ENCODE measurements at places on chromosomes 1 and 21.

DNA sequence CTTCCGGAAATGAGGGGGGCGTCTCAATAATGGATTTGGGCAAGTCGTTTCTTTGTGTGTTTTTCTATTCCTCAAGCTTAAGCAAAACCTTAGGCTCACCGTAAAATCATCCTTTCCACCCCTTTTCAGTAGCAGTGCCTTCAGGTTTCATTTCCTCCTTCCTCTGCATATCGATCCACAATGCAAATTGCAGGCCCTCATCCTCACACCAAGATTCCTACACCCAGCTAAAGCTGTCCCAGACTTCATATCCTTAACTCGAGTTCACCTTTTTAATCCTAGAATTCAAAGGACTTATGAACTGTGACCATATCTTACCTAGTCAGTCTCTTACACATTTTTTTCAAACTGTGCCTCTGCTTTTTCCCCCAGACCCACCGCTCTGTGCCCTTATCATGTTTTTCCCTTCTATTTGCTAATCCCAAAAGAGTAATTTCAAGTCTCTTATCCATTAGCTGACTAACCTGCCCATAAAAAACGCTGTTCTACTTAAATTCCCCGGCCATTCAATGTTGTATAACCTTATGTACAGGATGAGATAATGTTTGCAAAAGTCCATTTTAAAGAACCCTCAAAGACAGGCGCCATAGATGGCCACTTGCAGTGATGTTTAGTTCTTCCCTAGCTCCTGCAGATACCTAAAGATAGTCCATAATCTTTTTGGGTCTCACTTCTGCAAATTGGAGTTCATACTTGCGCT is 1.5 kb downstream of the AKIRIN1 start:
- H3K4me1 ChIP-seq, result peaks cover 22% of the 10 kb centered on the region
- peak overlapping the region; percentile 35 for H3K27ac ChIP-seq
- peak; percentile 71 for DNase-seq
- H3K4me3 ChIP-seq, result peak overlapping the region; percentile 76
- H3K27me3 ChIP-seq, result no peaks in the 10 kb centered on the region

GRCh38 chr1:33300673-33301072 is 20.2 kb downstream of the A3GALT2 start:
- H3K4me1 ChIP-seq, result no peaks in the 10 kb centered on the region
- no peak overlapping the region for H3K4me3 ChIP-seq
- DNase-seq, result no peak

DNA sequence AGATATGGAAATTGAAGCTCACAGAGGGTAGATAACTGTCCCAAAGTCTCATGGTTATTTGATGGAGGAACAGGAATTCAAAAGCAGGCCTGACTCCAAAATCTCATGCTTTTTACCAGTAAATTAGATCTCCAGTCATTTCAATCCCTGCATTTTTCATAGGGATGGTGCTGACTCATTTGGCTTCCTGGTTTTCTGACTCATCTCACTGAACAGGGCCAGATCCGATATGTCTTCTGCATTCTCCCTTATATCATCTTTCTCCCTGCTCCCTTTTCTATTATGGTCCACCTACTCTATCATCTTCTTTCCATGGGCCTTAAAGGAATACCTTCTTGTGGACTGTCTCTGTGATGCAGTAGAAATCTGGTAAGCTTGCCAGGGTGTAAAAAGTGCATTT is 187.2 kb downstream of the FGGY start:
- no peaks in the 10 kb centered on the region for H3K36me3 ChIP-seq
- no peak overlapping the region for H3K4me3 ChIP-seq
- DNase-seq, result no peak
- H3K27ac ChIP-seq, result peak overlapping the region; percentile 37
- peaks cover 18% of the 10 kb centered on the region for H3K4me1 ChIP-seq

DNA sequence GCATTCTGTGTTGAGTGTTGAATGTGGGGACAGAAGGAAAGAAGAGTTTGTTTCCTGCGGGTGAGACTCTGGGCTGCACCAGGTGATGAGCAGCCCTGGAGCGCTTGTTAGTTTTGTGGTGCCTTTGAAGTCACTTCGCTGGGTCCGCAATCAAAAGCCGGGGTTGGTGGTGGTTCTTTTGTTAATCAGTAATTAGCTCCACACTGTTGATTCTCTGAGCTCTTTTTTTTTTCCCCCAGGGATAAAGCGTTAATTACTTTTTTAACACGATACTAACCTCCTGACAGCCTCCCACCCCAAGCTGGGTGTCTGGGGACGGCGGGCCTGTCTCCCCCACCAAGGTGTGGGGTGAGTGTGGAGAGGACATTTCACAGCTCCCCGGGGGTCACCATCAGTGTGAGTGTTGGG is 56.6 kb downstream of the AGPAT3 start:
- no peaks in the 10 kb centered on the region for H3K36me3 ChIP-seq
- H3K4me1 ChIP-seq, result peaks cover 40% of the 10 kb centered on the region
- H3K4me3 ChIP-seq, result no peak overlapping the region
- DNase-seq, result no peak

GRCh38 chr21:26846036-26846931 is 1.1 kb upstream of the ADAMTS1 start:
- H3K36me3 ChIP-seq, result no peaks in the 10 kb centered on the region
- H3K4me1 ChIP-seq, result peaks cover 43% of the 10 kb centered on the region
- DNase-seq, result peak; percentile 3
- H3K27me3 ChIP-seq, result peaks cover 28% of the 10 kb centered on the region
- H3K27ac ChIP-seq, result no peak overlapping the region
- H3K4me3 ChIP-seq, result peak overlapping the region; percentile 6

GRCh38 chr1:67193704-67194103 is 27.4 kb downstream of the IL23R start:
- H3K27ac ChIP-seq, result no peak overlapping the region
- no peaks in the 10 kb centered on the region for H3K36me3 ChIP-seq
- no peak for DNase-seq
- no peaks in the 10 kb centered on the region for H3K27me3 ChIP-seq

GRCh38 chr1:78722105-78722504 is 72.5 kb downstream of the IFI44 start:
- no peaks in the 10 kb centered on the region for H3K36me3 ChIP-seq
- DNase-seq, result no peak
- H3K4me3 ChIP-seq, result no peak overlapping the region
- H3K27ac ChIP-seq, result no peak overlapping the region
- H3K4me1 ChIP-seq, result no peaks in the 10 kb centered on the region

DNA sequence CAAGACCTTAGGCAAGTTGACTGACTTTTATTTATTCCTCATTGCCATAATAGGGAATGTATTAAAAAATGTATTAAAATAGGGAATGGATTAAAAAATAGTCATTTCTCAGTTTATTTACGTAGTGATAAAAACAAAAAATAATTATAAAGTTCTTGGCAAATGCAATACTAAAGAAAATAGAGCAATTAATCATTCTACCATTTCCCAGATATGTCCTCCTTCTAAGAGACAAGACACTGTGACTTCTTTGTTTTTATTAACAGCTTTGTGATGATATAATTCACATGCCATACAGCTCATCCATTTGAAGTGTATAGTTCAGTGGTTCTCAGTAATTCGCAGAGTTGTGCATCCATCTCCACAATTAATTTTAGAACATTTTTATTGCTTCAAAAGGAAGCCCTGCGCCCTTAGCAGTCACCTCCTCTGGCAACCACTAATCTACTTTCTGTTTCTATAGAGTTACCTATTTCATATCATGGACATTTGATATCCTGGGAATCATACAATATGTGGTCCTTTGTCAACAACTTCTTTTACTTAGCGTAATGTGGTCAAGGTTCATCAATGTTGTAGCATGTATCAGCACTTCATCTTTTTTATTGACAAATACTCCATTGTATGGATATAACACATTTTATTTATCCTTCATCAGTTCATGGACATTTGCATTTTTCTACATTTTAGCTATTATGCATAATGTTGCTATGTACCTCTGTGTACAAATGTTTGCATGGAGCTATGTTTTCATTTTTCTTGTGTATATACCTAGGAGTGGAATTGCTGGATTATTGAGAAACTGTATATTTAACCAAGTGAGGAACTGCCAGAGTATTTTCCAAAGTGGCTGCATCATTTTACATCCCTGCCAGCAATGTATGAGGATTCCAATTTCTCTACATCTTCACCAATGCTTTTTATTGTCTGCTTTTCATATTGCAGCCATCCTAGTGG is 5.6 kb downstream of the TBX19 start:
- H3K27me3 ChIP-seq, result no peaks in the 10 kb centered on the region
- no peaks in the 10 kb centered on the region for H3K36me3 ChIP-seq
- no peak for DNase-seq
- H3K27ac ChIP-seq, result no peak overlapping the region

DNA sequence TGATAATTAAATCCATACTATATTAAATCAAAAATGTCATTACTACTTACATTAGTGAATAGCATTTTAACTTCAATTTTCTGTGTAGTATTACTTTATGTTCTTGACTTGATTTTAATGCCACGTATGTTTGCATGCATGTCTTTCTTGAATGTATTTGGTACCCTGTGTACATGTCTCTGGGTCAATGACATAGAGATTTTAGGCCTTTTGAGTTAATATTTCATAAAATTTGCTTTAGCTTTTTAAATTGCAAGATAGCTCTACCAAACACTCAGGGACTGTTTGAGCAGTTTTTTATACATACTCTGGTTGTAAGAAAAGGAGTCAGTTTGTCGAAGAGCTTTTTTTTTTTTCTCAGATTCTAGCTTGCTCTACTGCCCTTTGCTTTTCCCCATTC is 1.5 kb downstream of the MLLT11 start:
- peaks cover 24% of the 10 kb centered on the region for H3K4me1 ChIP-seq
- H3K4me3 ChIP-seq, result no peak overlapping the region
- H3K36me3 ChIP-seq, result no peaks in the 10 kb centered on the region
- H3K27ac ChIP-seq, result no peak overlapping the region

DNA sequence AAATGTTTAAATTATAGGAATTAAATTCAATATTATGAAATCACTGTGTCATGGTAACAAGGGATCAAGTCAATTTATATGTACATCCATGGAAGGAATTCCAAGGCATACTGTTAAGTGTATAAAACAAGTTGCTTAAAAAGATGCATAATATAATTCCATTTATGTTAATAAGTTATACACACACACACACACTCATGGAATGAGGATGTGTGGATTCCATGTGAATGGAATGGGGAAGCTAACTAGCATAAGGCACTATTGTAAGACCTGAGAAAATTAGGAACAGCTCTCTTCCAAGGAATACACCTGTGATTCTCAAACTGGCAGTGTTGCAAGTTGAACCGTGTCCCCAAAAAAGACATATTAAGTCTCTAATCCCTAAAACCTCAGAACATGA is 17.6 kb upstream of the TRAF3IP3 start:
- no peak overlapping the region for H3K27ac ChIP-seq
- H3K27me3 ChIP-seq, result no peaks in the 10 kb centered on the region
- H3K36me3 ChIP-seq, result no peaks in the 10 kb centered on the region
- no peaks in the 10 kb centered on the region for H3K4me1 ChIP-seq
- no peak overlapping the region for H3K4me3 ChIP-seq

DNA sequence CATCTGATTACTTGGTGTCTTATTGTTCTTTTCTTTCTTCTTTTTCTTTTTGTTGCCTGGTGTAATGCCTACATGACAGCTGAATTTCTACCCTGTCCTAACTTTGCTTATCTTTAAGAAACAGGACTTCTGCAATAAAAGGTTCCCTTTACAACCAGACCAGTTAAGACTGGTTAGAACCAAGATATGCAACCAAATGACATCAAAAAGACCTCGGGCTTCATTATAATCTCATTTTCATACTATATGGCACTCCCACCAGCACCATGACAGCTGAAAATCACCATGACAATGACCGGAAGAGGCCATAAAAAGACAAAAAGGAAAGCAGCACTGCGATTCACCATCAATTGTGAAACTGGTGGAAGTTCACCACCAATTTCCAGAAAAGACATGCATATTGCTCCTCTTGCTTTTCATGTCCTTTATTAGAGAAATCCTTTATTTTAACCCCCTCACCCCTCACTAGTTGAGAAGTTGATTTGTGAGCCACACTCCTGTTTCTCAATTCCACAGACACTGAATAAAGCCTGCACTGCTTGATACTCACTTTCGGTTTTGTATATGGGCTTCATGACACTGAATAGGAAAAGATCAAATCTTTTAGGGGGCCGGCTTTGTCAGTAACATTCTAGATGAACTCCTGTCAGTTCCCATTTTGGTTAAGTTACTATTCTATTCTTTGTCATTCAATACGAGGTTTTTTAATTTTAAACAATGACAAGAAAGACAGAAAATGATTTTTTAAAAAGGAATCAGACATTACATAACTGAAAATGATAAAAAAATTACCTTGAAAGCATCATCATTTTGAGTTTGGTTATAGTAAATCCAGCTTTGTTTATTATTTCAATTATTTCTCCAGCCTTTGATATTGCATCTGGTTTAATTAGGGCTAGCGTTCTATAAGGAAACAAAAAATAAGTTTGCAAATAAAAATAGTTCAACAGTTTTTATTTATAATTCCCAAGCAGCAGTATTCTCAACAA is 58.1 kb downstream of the NME7 start:
- no peak overlapping the region for H3K27ac ChIP-seq
- peak; percentile 5 for DNase-seq
- H3K4me1 ChIP-seq, result no peaks in the 10 kb centered on the region
- no peaks in the 10 kb centered on the region for H3K27me3 ChIP-seq

GRCh38 chr1:58922302-58923089 is 138.6 kb upstream of the JUN start:
- H3K27me3 ChIP-seq, result no peaks in the 10 kb centered on the region
- DNase-seq, result peak; percentile 36
- H3K4me1 ChIP-seq, result peaks cover 12% of the 10 kb centered on the region
- no peaks in the 10 kb centered on the region for H3K36me3 ChIP-seq
- H3K4me3 ChIP-seq, result no peak overlapping the region

GRCh38 chr1:182680901-182681567 is 3.4 kb downstream of the RGS8 start:
- no peaks in the 10 kb centered on the region for H3K36me3 ChIP-seq
- H3K27ac ChIP-seq, result no peak overlapping the region
- no peak overlapping the region for H3K4me3 ChIP-seq
- H3K4me1 ChIP-seq, result peaks cover 17% of the 10 kb centered on the region

DNA sequence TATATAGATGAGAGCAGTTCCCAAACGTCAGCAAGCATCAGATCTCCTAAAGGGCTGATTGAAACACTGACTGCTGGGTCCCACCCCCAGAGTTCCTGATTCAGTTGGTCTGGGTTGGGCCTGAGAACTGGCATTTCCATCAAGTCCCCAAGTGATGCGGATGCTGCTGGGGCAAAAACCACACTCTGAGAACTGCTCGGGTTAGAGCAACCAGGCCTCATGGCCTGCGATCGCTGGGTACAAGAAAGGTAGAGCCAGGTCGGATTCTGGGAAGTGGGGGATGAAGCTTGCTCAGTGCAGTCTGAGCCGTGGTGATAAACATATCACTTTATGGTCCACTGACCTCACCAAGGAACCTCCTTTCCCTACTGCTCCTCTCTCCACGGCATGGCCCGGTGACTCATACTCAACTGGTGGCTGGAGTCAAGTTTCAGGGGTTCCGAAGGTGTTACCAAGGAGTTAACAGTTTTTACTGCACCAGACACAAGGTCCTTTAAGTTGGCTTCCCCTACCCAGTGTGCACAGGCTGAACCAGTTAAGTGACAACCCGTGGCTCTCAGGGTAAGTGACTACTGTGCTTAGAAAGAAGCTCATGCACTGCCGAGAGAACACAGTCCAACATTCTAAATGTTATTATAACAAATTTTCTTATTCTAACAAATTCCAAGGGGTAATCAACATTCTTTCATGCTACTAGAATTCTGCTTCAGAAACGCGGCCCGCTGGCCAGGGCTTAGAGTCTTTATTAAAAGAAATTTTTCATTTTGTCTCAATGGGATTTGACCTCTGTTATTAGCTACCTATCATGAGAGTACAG is 153.5 kb downstream of the TGFBR3 start:
- no peaks in the 10 kb centered on the region for H3K4me1 ChIP-seq
- no peak for DNase-seq
- H3K4me3 ChIP-seq, result no peak overlapping the region
- no peak overlapping the region for H3K27ac ChIP-seq
- no peaks in the 10 kb centered on the region for H3K27me3 ChIP-seq
- H3K36me3 ChIP-seq, result no peaks in the 10 kb centered on the region

Data from B cell (primary cell).